Fibroblast of mammary gland (primary cell): ENCODE measurements at places on chromosomes 4 and X.

DNA sequence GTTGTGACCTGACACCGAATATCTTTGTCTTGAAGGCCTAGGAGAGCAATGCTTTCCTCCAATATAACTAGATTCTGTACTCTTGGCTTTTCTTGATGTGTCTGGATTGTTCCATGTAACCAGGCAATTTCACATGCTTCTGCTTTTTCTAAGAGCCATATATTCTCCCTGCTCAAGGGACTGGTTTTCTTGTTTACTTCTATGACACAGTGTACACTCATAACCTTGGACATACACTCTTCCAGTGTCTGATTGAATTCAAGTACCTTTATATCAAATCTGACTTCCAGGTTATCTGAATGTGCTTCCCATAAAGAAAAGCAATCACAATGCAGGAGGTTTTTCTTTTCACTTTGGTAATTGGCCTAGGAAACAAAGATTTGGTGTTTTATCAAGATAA is 17.4 kb upstream of the EIF4E start:
- no peak for DNase-seq

DNA sequence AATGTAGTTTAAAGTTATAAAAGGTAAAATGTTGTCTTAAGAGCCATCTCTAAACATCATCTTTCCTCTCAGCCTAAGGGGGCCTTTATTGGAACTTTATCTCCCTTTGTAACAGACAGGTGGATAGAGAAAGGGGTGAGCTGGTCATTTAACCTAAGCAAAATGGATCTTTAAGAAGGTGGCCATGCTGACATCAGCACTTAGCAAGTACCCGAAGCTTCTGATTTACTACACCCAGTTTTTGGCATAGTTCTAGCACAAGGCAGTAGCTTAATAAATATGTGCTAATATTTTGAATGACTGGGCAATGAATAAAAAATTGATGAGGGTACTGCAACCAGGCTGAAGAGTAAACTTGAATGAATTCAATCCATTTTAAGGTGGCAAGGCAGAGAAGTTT is 172.7 kb downstream of the GABRG1 start:
- no peak for DNase-seq

GRCh38 chr4:40197879-40198689 is 1.3 kb downstream of the RHOH start:
- no peak for DNase-seq

GRCh38 chr4:188266386-188266785 is 127.1 kb downstream of the TRIML1 start:
- DNase-seq, result no peak

DNA sequence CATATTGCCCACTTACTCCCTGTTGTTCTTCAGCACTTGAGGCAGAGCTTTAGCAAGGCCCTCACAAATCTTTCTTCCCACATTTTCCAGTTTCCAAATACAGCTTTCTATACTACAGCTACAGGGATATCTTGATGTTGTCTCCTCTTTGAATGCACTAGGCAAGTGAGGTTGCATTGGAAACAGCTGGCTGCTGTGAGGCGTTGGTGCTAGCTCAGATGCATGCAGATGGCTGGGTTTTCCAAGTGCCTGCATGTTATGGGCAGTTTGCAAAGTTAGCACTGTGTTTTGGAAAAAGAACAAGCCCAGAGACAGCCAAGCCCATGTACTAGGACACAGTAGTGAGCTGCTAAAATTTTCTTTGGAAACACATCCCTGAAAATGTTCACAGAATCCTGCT is 315.1 kb upstream of the RASGEF1B start:
- no peak for DNase-seq

GRCh38 chrX:47514533-47515235 is 31.7 kb upstream of the ZNF41 start:
- peak; percentile 84 for DNase-seq

DNA sequence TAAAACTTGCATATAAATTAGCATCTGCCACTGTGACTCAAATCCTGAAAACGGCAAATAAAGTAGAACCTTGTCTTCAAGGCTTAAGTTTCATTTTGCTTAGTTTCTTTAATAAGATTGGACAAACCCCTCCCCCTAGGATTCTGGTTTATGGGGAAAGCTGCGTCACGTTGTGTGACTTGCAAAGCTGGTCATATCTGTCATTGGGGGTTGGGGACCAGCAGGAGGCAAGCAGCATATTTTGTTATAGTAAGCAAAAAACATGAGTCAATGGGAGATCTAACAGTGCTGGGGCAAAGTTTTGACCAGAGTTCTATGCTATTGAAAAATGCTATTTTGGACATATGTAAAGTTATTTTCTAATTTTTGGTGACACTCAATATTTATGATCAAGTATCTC is 407.3 kb downstream of the PCDH18 start:
- DNase-seq, result peak; percentile 71

- peak; percentile 37 for DNase-seq
Measured at GRCh38 chr4:185381288-185382196, 14.2 kb downstream of the LRP2BP start.
